ENCODE measurements at places on chromosomes 13 and 19. TPM values are rescaled to one million over a fixed set of nuclear protein-coding genes. Genes with fewer than 3 reads are reported as not detected.

SHISA7 gene
- under 0.01 TPM for total RNA-seq

CYP4F8 gene
- total RNA-seq = not detected

SBK2 gene
- total RNA-seq = 0.89 TPM

AMER2 gene
- 0.04 TPM for total RNA-seq

ZNF274 gene
- total RNA-seq = 10.0 TPM

ZNF626 gene
- 16.4 TPM for total RNA-seq

TNFSF13B gene
- total RNA-seq = 1.7 TPM

CAPN12 gene
- total RNA-seq = 0.62 TPM

OR10H5 gene
- not detected for total RNA-seq

PPP1R15A gene
- total RNA-seq = 32.2 TPM

DAND5 gene
- total RNA-seq = 0.04 TPM

ONECUT3 gene
- total RNA-seq = not detected

HIPK4 gene
- total RNA-seq = 0.13 TPM

URAD gene
- not detected for total RNA-seq

Measured in muscle of leg (tissue), 16 donors.